Trophoblast cell (in vitro differentiated cells and primary cell): ENCODE measurements at places on chromosomes 4 and X.

- DNase-seq, result peak; percentile 51
Observed at GRCh38 chr4:126267689-126268088, 952.9 kb downstream of the FAT4 start.

- DNase-seq, result no peak
Observed at GRCh38 chrX:17817251-17817650, 43.8 kb downstream of the RAI2 start.

DNA sequence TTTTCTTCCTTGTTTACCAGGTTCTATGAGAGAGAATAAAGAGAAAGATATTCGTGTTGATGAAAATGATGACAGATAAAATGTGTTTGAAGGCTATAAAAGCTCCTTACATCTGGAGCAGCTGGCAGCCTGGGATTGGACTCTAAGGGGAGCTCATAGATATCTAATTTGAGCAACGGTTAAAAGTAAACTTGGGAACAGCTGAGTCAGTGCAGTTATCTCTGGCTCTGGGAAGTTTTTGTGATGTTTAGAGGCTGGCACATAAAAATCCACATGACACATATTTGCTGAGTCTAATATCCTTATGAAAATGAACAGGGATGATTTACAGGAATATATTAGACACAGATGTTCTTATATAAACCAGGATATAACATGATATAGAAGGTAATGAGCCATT is 331.8 kb upstream of the TENM3 start:
- DNase-seq, result no peak

DNA sequence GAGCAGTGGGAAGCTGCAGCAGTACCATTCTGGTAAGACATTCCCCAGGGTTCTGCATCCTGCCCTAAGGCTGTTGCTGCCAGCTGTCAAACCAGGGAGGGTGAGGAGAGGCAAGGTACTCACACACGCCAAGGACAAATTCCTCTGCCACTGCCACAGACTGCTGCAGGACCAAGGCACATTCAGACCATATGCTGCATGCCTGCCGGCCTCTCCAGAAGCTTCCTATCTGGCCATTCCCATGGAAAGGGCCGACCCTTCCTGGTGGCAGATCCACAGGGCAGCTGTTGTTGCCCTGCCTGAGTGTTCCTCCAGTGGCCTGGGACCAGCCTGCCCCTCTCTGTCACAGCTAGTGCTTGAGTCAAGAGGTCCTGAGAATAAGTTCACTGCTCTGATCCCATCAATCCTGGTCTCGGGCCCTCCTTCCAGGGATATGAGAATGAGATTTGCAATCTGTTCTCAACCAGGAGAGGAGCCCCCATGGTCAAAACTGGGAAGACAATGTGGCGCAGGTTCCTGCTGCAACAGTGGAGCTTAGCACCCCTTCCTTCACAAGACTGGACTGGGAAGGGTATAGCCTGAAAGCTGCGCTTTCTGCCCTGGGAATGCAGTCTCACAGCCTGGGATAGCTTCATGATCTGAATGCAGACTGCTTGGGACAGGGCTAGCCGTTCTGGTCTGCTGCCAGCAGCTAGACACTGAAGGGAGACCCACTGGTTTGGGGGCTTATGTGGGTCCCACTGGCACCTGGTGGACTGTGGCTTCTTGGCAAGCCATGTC is 342.5 kb upstream of the NDST3 start:
- DNase-seq, result no peak

DNA sequence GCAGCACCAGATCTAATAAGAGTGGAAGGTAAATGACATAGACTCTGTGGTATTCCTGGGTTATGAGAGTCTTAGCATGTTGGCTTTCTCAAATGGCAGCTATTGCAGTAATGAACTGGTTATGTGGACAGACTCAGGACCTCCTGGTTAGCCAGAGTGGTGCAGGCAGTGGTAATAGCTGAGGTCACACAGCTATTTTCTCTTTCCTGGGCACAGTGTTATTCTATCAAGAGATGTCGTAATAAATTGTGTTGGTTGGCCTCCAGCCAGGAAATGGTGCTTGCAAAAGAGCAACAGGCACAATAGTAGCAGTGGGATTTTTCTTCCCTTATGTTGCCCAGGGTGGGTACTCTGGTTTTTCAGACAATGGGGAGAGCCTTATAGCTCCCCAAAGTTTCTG is 279.2 kb upstream of the FGF16 start:
- DNase-seq, result no peak

DNA sequence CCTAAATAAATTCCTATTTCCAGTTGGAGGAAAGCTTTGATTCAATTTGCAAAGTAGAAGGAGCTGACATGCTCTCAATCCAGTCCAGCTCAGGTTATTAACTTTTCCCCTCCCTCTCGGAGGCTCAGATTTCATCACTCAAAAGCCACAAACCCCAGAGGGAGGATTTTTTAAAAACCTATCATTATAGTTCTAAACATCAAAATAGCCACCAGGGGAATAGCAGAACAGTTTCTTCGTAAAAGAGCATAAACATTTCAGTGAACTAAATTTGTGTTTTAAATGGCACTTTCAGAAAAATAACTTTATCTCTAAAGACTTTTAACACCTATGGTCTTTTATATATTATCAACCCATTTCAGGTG is 8.8 kb downstream of the GPRIN3 start:
- DNase-seq, result no peak

DNA sequence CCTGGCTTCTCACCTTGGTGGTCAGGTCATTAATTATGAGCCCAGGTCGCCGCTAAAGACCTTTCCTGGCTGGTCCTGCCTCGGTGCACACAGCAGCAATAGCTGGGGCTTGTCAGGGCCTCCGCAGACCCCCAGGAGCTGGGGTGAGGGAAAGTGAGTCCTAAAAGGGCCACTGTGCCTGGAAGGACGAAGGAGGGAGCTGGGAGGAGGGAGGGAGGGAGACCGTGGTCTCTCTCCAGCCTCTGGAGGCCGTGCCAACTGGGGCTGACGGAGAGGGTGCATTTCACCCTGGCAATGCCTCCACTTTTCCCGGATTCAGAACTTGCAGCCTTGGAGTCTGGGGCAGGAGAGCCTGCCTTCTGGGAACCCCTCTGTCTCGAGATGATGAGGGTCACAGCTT is 60.4 kb downstream of the CRLF2 start:
- no peak for DNase-seq

- DNase-seq, result peak; percentile 64
Observed at GRCh38 chr4:128574706-128575105, 234.8 kb upstream of the JADE1 start.

DNA sequence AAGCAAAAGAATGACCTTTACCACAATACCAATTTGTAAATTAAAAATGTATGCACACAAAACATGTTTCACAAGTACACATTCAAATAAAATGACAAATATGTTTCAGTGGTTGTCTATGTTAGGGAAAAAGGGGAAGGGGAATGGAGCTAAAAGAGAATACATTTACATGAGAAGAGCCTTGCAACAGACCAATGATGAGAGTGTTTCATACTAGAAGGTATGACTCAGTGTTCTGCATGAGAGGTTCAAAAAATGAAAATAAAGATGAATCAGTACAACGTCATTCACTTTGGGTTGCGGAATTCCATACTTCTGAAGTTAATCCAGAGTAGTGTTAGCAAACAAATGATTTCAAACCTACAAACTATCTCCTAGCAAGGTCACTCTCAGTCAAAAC is 51.7 kb downstream of the RPGR start:
- peak; percentile 47 for DNase-seq

DNA sequence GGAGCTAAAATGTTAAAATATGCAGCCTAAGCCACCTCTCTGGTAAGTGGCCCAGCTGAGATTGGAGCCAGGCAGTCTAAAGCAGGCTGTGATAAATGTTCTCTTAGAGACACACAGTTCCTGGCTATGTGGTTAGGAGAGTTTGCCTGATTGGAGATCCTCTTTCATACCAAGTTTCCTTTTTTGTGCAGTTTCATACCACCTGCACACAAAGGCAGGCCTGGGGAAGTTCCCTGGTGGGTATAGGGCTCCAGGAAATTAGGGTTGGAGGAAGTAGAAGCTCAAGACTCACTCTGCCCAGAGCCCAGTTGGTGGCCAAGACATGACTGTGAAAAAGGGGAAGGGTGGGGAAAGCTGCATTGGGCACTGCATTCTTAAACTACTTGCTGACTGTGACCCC is 16.9 kb downstream of the CYBB start:
- DNase-seq, result peak; percentile 5

GRCh38 chrX:139844884-139845283 is 88.0 kb downstream of the ATP11C start:
- no peak for DNase-seq

DNA sequence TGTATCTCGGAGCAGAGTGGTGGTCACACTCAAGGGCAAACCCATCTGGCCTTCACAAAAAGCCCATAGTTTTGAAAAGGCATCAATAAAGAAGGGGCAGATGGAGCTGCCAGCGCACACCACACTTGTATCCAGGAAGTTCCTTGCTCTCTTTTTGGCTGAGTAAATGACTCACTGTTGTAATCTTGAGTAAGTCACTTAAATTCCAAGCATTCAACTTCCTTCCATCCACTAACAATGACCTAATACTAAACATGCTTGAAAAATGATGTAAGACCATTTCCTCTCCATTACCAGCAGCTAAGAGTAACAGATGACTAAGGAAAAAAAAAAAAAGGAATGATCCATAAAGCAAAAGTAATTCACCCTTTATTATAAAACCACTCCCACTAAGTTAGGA is 32.4 kb upstream of the MYOZ2 start:
- DNase-seq, result peak; percentile 56

GRCh38 chr4:146401274-146401673 is 120.5 kb downstream of the SLC10A7 start:
- DNase-seq, result no peak

- DNase-seq, result peak; percentile 39
Observed at GRCh38 chrX:101452056-101452455, 33.2 kb upstream of the ARMCX4 start.

DNA sequence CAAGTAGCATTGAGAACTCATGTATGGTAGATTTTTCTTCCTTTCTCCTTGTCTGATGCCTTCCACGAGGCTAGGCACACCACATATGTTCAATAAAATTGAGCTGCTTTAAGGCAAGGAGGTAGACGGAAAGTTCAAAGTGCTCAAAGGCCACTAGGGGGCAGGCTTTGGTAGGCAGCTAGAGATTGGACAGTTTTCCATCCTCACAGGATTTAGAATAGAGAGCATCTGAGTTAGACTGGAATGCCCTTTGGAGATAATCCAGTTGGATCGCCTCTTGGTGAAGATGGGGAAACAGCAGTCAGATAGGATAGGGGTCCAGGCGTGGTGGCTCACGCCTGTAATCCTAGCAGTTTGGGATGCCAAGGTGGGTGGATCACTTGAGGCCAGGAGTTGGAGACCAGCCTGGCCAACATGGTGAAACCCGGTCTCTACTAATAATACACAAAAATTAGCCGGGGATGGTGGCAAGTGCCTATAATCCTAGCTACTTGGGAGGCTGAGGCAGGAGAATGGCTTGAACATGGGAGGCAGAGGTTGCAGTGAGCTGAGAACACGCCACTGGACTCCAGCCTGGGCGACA is 30.4 kb downstream of the ELF4 start:
- DNase-seq, result peak; percentile 88

DNA sequence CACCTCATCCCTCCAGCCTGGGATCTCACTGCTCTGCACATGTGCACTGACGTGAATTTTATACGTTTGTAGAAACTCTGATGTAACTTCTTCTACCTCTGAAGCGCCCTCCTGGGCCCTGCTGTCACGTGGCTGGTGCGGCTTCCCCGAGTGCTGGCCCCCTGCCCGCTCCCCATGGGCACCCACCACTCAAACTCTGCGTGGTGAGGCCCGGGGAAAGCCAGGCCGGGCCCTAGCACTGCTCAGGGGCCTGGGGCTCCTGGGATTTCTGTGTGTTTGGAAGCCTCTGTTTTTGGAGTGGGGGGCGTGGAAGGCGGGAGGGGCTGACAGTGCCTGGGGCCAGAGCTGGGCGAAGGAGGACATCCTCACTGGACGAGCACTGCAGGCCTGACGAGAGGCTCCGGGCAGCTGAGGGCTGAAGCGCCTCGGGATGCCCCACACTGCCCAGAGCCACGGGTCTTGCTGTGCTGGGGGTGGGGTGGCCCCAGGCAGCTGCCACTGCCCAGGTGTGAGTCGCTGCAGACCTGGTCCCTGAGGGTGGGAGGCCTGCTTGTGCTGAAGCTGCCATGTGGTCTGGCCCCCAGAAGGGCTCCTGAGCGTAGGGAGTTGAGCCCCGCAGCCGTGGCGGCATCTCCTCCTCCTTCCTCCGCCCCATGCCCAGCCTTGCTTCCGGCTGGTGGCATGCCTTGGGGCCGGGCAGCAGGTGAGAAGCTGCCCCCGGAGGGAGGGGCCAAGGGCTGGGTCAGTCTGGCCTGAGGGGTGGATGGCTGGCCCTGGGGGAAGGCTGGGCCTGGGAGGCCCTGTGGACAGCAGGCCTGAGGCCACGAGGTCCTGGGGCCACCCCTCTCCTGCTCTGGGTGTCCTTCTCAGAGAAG is 7.7 kb downstream of the NAT8L start:
- no peak for DNase-seq

DNA sequence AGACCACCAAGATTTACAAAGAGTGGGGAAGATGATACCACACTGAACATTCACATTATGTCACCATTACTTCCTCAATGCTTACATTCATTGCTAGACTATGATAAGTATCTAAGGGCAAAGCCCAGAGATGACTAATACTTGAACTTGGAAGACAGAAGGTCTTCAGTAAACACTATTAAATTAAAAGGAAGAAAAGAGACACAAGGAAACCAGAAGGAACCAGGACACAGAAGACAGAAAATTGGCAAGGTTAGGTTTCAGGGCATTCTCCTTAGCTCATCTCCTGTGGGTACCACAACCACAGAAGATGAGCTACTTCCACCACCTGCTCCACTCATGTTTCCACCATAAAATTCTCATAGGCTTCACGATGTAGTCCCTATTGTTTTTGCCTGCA is 64.9 kb downstream of the NLGN4X start:
- no peak for DNase-seq

GRCh38 chr4:33485111-33485510 is 2759.2 kb downstream of the ARAP2 start:
- no peak for DNase-seq

DNA sequence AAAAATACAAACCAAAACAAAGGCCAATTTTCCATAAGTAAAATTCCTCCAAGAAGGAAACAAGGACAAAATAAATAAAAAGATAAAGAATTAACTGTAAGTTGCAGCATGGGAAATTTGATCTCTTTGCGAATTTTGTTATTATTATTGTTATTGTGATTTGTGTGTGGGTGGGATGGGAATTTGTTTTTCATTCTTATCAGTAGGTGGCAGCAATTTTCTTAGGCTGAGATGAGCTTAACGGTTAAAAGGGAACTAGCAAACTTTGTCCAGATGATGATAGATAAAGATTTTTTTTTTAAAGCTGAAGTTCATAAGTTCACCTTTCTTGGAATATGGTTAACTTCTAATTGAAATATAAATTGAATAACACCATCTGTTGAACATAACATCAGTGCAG is 83.2 kb upstream of the IL1RAPL2 start:
- DNase-seq, result no peak

DNA sequence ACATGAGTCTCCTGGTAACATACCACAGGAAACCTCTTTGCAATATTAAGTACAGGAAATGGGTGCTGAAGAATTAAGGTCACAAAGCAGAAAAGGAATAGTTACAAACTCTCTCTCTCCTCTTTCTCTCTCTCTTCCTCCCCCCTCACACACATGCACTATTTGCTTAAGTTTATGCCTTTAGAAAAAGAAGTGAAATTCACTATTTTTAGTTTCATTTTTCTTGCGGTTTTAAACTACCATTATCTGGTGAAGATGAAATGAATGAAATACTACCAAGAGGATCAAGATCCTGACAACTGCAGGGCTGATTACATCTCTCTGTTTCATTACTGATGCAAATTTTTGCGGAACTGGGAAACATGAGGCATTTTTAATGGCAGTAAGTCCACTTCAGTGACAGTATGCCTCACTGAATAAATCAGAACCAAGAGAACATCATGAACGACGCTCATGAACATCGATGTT is 64.3 kb upstream of the FTHL17 start:
- DNase-seq, result no peak
